ENCODE measurements at places on chromosomes 6 and 20.

DNA sequence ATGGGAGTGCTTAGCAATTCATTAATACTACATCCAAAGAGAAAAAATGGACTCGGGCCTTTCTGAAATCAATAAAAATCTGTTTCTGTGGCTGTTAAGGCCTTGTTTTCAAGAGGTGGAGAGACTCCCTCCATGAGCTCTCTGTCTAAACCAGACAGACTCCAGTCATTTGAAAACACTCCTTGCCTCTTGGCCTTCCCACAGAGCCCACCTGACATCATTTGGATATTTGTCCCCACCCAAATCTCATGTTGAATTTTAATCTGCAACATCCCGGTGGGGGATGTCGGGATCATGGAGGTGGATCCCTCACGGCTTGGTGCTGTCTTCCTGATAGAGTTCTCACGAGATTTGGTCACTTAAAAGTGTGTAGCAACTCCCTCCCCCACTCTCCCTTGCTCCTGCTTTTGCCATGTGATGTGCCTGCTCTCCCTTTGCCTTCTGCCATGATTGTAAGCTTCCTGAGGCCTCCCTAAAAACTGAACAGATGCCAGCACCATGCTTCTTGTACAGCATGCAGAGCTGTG, 226.3 kb downstream of the TBXT start:
- no peak for DNase-seq

GRCh38 chr6:70685494-70686180, 18.0 kb downstream of the SMAP1 start:
- DNase-seq = no peak

DNA sequence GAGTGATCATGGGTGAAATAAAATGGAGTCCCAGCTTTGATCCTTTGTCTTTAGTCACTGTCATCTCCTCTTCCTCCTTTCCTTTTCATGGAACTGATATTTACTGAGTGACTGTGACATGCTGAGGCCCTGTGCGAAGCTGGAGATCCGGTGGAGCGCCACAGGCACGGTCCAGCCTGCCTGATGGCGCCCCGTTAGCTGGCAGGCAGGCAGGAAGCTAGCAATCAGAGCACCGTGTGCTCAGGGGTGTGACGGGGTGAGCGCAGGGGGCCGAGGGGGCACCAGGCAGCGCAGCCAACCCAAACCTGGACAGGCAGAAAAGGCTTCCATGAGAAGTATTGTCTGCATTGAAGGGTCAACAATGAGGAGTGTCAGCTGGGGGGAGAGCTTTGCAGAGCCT, 100.2 kb upstream of the AKAP12 start:
- no peak for DNase-seq

DNA sequence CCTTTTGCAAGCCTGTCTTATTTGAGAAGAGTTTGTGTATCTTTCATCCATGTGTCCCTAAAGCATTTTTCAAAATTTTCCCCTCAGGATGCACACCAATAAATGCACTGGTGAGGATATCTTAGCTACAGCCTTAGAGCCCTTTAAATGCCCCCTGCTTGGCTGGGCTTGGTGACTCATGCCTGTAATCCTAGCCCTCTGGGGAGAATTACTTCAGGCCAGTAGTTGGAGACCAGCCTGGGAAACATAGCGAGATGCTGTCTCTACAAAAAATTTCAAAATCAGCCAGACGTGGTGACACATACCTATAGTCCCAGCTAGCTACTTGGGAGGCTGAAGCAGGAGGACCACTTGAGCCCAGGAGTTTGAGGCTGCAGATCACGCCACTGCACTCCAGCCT, 33.8 kb upstream of the PLCB4 start:
- no peak for DNase-seq
